Nucleus accumbens (tissue), 56 donors: ENCODE measurements at places on chromosomes 4 and X.
A peak's percentile ranks its signal among the peaks of the same experiment; 100 is the strongest.

DNA sequence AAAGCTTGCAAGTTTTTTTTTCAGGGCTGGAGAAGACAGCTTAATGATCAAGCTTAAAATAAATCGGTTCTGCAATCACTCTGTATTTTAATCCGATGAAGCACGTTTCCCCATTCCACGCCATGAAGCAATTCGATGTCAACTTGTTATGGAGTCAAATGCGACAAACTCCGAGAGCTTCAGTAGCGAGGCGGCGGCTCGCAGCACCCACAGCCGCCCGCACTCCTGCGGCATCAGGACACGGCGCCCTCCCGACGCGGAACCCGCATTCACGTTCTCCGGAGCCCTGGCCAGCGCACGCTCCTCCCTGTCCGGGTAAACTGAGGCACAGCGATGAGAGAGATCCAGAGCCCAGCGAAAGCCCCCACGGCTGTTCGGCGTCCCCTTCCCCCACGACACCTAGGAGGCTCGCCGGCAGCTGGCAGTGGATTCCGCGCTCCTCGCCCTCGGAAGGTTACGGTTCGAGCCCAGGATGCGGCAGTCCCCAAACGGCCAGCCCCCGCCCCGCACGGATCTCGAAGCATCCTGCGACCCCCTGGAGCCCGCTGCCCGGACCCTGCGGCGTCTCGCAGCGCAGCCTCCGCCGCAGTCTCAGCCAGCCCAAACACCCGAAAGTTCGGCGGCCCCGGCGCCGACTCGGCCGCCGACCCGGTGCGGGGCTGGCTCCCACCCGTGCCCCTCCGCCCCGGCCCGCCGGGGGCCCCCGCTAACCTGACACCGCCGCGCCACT is 507 bp downstream of the MFAP3L start:
- no peak for DNase-seq

- DNase-seq = no peak
These were observed 9.6 kb downstream of the PSAPL1 start for GRCh38 chr4:7425124-7425523.

DNA sequence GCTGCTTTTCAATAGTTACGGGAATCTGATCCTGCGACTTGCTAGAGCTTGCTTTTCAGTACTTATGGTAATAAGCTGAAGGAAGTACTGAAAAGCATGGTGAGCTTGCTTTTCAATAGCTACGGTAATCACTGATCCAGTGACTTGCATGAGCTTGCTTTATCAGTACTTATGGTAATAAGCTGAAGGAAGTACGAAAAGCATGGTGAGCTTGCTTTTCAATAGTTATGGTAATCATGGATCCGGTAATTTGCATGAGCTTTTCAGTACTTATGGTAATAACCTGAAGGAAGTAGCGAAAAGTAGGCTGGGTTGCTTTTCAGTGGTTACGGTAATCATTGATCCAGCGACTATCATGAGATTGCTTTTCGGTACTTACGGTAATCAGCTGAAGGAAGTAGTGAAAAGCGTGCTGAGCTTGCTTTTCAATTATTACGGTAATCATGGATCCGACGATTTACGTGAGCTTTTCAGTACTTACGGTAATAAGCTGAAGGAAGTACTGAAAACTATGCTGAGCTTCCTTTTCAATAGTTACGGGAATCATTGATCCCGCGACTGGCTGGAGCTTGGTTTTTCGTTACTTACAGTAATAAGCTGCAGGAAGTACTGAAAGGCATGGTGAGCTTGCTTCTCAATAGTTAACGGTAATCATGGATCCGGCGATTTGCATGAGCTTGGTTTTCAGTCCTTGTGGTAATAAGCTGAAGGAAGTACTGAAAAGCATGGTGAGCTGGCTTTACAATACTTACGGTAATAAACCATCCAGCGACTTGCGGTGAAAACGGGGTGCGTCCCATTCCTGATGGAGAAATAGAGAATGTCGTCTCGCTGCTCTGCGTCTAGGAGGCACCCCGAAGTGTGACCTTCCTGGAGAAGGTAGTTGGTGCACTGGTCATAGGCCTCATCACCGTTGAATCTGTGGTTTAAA is 6.5 kb downstream of the CRLF2 start:
- no peak for DNase-seq

DNA sequence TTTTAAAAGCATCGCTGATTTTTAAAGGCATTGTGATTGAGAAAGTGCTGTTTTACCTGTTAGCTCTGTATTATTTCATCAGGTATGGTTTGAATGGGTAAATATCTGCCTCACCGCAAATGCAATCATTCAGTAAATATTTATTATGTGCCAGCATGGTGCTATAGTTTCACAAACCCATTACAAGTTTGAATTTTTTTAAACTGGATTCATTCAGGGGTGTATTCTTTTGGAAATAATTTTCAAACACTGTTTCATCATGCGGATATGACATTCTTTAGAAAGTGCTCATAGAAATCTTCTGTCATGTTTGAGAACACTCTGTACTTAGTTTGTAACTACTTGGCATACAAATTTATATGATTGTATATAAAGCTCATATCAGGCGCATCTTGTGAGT is 37.2 kb downstream of the LIMCH1 start:
- DNase-seq = no peak

GRCh38 chr4:1841201-1841886 is 14.6 kb downstream of the LETM1 start:
- no peak for DNase-seq

DNA sequence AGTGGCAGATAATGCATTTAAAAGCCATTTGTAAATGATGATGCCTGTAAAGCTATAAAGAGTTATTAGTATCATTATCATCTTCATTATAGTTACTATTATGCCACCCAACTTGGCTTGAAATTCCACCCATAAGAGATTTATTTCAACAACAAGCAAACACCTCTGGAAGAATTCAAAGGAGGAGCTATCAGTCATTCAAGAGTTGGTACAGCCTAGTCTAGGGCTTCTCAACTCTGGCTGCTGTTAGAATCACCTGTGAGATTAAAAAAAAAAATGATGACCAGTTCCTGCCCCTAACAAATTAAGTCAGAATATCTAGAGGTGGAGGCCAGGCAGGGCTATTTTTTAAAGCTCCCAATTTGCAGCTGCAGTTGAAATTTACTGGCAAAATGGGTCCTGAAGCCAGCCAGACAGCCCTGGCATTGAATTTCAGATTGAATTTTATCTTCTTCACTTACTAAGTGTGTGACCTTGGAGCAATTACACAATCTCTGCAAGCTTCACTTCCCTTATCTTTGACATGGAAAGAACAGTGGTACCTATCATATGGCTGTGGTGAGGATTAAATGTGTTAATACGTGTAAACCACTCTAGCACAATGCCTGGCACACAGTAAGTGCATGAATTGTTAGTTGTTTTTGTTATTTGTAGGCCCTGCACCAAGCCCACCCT is 52.9 kb upstream of the EDA start:
- no peak for DNase-seq

- no peak for DNase-seq
These were observed 97.6 kb downstream of the SH3KBP1 start for GRCh38 chrX:19789782-19790181.

GRCh38 chr4:6231663-6232165 is 31.4 kb upstream of the JAKMIP1 start:
- no peak for DNase-seq

DNA sequence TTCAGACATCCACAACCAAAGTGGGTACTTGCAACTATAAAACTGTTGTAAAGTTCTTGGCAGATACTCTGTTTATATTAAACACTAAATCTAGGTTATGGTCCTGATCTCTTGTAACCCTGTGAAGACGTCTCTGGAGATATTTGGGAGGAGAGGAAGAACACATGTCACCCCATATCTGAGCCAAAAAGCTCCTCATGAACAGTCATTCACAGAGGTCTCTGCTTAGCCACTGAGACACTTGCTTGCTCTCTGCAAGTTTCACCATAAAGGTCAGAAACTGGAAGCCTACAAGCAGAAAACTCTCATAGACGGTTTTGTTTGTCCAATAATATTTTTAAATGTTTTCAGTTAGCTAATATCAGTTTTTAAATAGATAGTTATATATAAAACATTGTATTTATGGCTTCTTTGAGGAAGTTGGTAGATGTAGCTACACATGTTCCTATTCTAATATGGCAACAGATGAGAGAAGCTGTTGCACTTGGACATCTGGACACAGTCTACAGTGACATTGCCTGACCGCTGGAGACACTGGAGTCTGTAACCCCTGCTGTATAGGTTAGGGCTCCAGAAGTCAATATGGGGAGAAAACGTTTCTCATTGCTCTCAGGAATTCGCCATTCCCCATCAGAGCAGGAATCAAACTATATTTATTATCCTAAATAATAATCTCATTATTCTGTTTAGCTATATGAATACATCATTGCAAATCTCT is 73.6 kb downstream of the C4orf46 start:
- DNase-seq = no peak

- DNase-seq = no peak
These were observed 3.0 kb downstream of the GIMD1 start for GRCh38 chr4:106365613-106366012.

- DNase-seq = no peak
These were observed 443 bp downstream of the GPR143 start for GRCh38 chrX:9765072-9765736.

GRCh38 chrX:41265615-41266014 is 68.3 kb upstream of the DDX3X start:
- DNase-seq = no peak

- DNase-seq = no peak
These were observed 291.7 kb upstream of the GATB start for GRCh38 chr4:152052451-152053057.

DNA sequence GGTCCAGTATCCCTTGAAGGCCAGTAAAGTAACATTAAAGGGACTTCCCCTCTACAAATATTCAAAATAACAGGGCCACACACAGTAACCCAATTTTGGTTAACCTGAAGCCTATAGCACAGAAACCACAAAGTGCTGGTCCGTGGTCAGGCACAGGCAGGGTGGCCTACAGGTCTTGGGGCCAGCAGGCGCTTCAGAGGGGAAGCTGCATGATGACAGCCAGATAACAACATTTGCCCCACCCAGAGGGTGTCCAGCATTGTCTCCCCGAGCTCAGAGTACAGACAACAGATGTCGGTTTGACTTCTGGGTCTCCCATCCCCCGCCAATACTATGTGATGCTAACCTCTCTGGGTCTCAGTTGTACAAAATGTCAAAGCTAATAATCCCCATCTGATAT is 51.1 kb downstream of the SH3KBP1 start:
- no peak for DNase-seq

DNA sequence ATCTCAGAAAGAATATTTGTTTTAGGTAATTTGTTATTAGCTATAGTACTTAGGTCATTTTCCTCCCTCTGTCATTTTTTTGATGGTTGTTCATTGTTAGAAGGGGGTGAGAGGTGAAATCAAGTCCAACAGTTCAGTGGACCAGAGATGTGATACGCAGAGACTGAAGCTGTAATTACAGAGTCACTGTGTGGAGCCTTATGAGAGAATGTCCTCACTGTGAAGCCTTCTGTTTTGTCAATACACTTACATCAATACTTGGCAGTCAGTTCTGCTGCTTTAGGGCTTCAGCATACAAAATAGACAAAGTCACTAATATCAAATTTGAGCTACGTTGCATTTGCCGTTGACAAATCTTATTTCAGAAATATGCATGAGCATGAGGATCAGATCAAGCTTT is 692.5 kb downstream of the C4orf33 start:
- DNase-seq = no peak

GRCh38 chr4:6574747-6575502 is at the start of gene MAN2B2:
MAN2B2 (plus strand) TSS chr4:6575189; CDS start chr4:6575211, 22 bp downstream.
- DNase-seq = peak; percentile 81

GRCh38 chrX:47384502-47384901 is 14.1 kb downstream of the ZNF157 start:
- DNase-seq = peak; percentile 11

GRCh38 chrX:116236666-116237065 is 66.1 kb downstream of the AGTR2 start:
- DNase-seq = no peak

GRCh38 chr4:106914223-106914622 is 121.9 kb downstream of the DKK2 start:
- DNase-seq = no peak

- DNase-seq = no peak
These were observed 7.2 kb downstream of the PRDM5 start for GRCh38 chr4:120915336-120915735.
